ENCODE measurements at places on chromosomes 3 and 15. TPM values are rescaled to one million over a fixed set of nuclear protein-coding genes. Genes with fewer than 3 reads are reported as not detected.

- no peak for DNase-seq
These were observed 51.8 kb upstream of the SSR3 start for GRCh38 chr3:156606729-156607128.

- DNase-seq, result no peak
These were observed 33.4 kb downstream of the UNC13C start for GRCh38 chr15:54011656-54012055.

- no peak for DNase-seq
These were observed 1.2 kb upstream of the ST8SIA2 start for GRCh38 chr15:92392462-92392861.

DNA sequence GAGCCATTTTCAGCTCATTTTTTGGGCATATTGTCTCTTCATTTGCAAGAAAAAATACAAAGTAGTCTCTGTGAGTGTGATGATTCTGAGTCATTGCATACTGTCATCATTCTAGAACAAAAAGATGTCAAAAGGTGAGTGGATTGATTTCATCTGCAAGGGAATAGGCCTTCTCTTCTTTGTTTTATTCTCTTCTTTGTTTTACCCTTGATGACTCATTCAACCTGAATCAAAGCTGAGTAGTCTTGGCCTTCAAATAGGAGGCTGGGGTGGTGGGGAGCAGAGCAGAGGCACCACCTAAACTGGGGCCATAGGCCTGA lies 25.4 kb downstream of the CYP19A1 start:
- no peak for DNase-seq

GRCh38 chr3:100103558-100104441 lies 10.5 kb downstream of the FILIP1L start:
- DNase-seq, result no peak

DNA sequence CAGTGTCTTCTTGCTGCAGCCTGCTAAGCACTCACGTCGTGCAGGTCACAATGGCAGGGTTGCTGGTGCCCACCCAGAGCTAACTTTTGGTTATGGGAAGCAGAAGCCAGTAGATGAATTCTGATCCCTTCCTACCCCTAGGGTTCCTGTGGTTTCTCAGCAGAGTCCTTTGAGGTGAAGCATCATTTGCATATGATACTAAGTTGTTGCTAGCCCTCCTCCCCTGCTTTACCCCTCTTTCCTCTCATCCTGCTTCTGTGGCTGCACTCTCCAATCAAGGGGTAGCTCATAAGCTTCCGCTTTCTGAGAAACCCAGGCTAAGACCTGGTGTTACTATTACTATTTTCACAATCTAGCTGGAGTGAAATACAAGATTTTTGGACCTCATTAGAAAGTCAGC lies 22.1 kb upstream of the HEG1 start:
- no peak for DNase-seq

- DNase-seq, result no peak
These were observed 66.4 kb upstream of the KBTBD8 start for GRCh38 chr3:66931699-66932098.

DNA sequence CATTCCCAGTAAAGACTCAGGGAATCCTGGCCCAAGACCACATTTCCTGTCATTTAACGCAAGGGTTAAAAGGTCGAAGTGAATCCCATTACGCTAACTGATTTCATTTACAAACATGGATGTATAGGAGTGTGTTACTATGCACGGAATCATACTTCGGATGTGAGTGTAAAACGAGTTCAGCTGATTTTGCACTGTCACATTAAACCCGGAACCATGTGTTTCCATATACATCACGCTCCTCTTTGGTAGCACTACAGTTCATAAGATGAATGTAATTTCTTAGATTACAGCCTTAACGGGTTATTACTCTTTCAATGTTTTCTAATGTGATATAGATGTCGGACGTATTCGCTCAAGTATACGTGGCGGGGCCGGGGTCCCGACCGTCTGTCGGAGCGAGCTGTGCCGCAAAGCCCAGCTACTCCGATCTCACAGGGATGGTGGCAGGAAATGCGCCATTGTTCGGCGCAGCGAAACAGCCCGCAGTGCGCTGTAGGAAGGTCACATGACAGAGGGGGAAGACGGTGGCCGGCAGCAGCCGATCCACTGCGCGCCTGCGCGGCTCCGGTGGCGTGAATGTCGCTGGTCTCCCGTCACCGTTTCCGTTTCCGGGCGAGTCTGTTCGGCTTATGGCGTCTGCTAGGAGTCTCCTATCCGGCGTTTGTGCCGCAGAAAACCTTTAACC lies 97.3 kb downstream of the NPAP1 start:
- DNase-seq, result peak; percentile 86

GRCh38 chr3:142898346-142899213 lies 9.7 kb upstream of the PCOLCE2 start:
- no peak for DNase-seq

GRCh38 chr3:16728770-16729745 lies 123.8 kb upstream of the DAZL start:
- DNase-seq, result no peak

FBXO40 gene
- 0.03 TPM for polyA plus RNA-seq

VGLL3 gene
- 5.5 TPM for polyA plus RNA-seq

STARD9 gene
- polyA plus RNA-seq, result 7.7 TPM

SNX22 gene
- 1.3 TPM for polyA plus RNA-seq

GOLGA8F gene
- polyA plus RNA-seq, result not detected

ZNF502 gene
- 14.3 TPM for polyA plus RNA-seq

NLGN1 gene
- polyA plus RNA-seq, result 1.5 TPM
